ENCODE measurements at places on chromosomes 5 and 9.

GRCh38 chr5:74314906-74315305, 325.6 kb downstream of the ENC1 start:
- DNase-seq, result no peak

DNA sequence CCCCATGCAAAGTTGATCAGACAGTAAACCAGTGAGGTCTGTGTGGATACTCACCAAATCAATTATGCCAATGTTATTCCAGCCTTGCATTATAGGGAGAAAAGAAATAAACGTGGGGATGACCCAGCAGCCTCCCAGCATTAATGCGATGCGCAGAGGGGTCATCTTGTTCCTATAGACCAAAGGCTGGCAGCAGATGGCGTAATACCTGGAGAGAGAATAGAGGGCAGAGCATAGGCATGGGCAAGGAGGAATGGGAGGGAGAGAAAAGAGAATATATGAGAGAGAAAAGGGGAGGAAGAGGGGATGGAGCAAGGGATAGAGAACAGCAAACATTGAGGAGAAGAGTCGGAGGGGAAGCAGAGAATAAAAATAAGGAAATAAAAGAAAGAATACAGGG, 131.2 kb downstream of the HTR4 start:
- no peak for DNase-seq

- no peak for DNase-seq
These were observed 8.5 kb downstream of the SPINK9 start for GRCh38 chr5:148343603-148344487.

- DNase-seq, result no peak
These were observed 182.5 kb upstream of the NR3C1 start for GRCh38 chr5:143585970-143586369.

DNA sequence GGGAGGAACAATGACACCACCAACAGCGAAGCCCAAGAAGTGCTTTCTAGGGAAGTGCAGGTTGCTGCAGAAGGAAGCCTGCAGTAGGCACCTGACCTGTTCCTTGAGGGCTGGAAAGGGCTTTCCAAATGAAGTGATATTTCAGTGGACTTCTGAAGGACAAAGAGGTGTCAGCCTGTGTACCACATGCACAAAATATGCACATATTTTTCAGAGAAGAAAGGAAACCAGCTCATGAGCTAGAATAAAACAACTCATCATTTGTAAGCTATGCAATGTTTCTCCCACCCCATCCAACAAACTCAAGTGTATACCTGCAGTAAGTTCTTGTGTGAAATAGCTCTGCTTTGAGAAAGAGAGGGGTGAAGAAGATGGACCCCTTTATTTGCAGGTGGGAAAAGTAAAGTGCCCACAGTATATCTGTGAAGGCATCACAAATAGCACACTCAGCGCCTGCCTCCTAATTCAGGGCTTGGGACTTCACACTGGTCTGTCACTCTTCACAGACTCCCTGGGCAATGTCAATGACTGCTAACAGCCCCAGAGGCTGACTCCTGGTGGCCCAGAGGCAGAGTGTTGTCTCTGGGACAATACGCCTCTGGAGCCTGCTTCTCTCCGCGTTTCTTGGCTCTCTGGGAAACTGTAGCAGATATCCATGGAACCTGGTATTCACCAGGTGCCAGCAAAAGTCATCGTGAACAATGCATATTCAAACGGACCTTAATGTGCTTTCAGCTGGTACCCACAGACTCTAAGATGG, 198.1 kb upstream of the EFNA5 start:
- no peak for DNase-seq

All from AG08395 (cell line).